ENCODE measurements at places on chromosomes 6 and 20.

GRCh38 chr20:25676164-25676809, 20.4 kb downstream of the ZNF337 start:
- DNase-seq = no peak

- DNase-seq = no peak
These were observed 84.7 kb upstream of the ELOVL5 start for GRCh38 chr6:53433261-53433950.

DNA sequence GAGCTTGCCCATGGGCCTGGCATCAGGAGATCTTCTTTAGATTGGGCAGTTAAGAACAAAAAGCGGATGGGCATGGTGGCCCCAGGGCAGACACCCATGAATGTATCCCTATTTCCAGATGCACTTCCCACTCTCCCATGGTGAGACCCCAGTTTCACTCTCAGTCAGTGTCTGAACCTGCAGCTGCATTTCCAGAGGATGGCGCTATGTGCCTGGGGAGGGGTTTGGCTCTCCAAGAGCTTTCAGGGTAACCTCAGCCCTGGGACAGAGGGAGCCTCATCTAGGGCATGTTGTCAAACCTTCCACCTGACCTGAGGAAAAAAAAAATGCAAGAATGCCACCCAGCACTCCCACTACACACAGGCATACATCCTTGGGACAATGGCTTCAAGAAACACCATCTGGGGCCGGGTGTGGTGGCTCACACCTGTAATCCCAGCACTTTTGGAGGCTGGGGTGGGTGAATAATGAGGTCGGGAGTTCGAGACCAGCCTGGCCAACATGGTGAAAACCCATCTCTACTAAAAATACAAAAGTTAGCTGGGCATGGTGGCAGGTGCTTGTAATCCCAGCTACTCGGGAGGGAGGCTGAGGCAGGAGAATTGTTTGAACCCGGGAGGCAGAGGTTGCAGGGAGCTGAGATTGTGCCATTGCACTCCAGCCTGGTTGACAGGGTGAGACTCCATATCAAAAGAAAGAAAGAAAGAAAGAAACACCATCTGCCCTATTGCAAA, 1.9 kb downstream of the CST9L start:
- DNase-seq = no peak

GRCh38 chr6:137399881-137400443, 94.2 kb downstream of the OLIG3 start:
- no peak for DNase-seq

- no peak for DNase-seq
These were observed 17.8 kb upstream of the SLC16A10 start for GRCh38 chr6:111069382-111070104.

DNA sequence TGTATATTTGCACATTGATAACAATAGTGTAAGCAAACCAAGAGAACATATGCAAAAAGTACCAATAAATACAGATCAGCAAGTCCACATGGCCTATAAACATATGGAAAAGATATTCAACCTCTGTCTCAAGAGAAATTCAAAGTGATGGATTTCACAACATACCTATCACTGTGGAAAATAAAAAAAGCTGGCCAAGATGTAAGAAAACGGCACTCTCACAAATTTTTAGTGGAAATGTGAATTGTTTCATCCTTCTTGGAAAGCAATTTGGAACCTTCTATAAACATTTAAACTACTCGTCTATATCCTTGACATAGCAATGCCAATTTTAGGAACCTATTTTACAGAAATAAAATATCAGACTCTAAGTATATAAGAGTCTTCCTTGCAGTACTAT, 559.8 kb downstream of the QKI start:
- DNase-seq = no peak

DNA sequence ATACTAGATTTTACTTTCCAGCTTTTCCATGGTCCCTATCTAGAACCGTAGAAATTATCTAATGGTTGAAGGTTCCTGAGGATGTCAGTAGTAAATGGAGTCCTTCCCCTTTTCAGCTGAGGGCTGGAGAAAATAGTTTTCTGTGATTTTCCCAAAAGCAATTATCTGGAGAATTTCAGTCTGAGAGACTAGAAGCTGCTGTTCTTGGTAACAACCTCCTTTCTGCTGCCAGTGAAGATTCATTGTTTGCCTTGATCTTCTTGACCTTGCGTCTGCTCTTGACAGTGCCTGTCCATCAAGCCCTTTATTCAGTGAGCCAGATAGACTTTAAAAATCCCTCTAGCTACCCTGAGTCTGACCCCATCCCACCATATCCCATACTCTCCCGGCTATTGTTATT, 73.1 kb downstream of the PHACTR2 start:
- DNase-seq = no peak

DNA sequence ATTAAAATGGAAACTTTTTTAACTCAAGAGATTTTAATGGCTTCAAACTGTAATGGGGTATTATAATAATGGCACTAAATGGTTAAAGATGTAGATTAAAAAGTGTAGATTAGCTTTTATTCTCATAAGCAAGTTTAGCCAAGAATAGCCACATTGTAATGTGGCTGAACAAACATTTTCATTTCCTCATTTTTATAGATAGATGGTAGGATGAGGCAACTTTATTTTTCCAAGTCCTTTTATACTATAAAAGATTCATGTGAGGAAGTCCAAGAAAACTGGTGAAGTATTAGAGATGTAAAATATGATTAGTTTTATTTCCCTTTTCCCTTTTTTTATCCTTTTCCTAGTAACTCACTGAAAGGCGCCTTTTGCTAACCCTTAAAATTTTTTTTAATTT, 88.8 kb downstream of the ATRN start:
- DNase-seq = no peak

- no peak for DNase-seq
These were observed 104.1 kb upstream of the BMP5 start for GRCh38 chr6:55979526-55979925.

DNA sequence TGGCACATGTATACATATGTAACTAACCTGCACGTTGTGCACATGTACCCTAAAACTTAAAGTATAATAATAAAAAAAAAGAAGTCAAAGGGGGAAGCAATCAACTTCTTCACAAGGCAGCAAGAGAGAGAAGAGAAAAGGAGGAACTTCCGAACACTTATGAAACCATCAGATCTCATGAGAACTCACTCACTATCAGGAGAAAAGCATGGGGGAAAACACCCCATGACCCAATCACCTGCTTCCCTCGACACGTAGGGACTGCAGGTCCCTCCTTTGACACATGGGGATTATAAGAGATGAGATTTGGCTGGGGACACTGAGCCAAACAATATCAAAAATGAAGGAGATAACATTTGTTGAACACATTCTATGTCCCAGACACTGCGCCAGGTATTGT, 94.8 kb upstream of the PHACTR1 start:
- DNase-seq = no peak

DNA sequence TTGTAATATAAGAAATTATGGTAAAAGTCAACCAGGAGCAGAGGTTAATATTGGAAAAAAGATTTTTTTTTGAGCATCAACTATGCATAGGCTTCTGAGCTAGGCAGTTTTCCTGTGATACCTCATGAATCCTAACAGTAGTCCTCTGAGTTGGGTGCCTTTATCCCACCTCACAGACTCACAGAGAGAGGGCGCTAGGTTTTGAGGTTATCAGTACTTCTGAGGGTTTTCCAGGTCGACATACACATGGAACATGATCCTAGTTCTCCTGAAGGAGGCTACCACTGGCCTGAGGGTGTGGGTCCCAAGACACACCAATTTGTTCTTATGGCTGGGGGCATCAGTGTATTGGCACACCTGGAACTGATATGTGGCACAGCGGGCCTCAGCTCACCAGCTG, 358.8 kb upstream of the JAG1 start:
- no peak for DNase-seq

DNA sequence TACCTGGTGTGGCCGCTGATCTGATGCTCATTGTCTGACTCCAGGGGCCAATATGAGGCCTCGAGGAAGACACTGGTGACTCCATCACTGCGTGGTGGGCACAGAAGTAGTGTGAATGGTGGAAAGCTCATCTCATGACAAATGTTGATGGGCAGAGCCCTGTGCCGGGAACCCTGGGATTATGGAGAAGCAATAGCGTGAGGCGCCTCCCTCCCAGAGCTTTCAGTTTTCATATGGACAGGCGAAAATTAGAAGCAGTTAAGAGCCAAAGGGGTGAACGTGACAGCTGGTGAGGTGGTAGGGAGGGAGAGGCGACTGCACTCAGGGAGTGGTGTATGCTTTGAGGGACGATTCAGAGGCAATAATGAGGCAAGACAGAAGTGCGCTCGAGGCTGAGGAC, 39.3 kb upstream of the TTPAL start:
- no peak for DNase-seq

DNA sequence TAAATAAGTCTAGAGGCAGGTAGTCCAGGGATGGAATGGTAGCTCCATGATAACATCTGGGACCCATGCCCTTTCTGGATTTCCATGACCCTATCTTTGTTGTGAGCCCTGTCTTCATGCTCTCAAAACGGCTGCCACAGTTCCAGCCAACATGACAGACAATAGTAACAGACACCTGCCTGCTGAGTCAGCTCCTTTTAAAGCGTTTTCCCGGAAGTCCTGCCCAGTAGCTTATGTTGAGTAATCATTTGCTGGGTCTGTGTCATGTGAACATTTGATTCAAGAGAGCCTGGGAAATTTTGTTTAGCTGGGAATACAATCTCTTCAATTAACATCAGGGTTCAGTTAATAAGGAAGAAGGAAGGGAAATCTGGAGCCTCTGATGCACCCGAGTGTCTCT, 262.2 kb upstream of the SULF2 start:
- DNase-seq = no peak

DNA sequence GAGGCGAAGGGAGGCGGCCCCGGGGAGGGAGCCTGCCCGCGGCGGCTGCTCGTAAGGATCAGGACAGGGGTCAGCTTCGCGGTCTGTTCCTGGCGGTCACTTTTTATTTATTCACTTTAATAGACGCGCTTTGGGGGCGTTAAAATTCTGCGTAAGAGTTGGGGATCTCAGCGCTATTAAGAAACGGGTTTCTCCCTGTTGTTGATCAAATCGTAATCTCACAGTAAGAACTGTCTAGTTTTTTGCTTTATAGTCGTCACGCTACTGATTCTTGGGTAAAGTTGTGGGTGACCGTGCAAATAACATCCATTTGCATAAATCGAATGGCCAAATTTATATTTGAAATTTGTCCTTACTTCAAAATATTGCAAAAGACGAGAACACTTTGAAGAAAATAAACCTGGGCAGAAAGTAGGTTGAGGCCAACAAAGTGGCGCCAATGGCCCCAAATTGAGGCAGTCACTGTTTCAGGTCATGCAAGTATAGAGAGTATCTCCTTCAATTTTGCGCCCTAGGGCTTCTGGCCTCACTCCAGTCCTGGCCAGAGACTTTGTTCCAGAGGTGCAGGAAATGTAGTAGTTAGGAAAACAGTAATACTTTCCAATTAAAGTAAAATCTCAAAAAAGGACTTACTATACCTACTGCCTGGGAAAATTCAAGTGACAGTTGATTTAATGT, 963 bp upstream of the RMND1 start:
- DNase-seq = no peak

- DNase-seq = no peak
These were observed 101.4 kb downstream of the LRFN2 start for GRCh38 chr6:40485795-40486194.

GRCh38 chr6:75874224-75874623, 125.2 kb downstream of the MYO6 start:
- DNase-seq = no peak

GRCh38 chr20:55174635-55175034, 699.2 kb downstream of the DOK5 start:
- no peak for DNase-seq

DNA sequence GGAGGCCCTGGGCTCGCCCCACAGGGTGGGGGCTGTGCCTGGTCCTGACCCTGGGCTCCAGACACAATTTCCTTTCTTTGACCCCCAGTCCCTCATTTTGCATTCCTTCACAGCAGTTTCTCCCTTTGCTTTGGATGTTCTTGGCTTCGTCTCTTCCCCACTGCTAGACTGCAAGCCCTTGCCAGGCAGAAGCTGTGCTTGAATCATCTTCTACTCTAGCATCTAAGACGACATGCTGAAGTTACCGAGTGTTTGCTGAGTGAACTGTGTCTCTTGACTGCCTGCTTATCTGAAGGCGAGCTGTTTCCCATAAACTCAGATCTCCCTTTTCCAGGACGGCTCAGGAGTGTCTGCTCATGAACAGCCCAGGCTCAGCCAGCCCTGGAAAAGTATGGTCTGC, 14.3 kb upstream of the SYNDIG1 start:
- no peak for DNase-seq

DNA sequence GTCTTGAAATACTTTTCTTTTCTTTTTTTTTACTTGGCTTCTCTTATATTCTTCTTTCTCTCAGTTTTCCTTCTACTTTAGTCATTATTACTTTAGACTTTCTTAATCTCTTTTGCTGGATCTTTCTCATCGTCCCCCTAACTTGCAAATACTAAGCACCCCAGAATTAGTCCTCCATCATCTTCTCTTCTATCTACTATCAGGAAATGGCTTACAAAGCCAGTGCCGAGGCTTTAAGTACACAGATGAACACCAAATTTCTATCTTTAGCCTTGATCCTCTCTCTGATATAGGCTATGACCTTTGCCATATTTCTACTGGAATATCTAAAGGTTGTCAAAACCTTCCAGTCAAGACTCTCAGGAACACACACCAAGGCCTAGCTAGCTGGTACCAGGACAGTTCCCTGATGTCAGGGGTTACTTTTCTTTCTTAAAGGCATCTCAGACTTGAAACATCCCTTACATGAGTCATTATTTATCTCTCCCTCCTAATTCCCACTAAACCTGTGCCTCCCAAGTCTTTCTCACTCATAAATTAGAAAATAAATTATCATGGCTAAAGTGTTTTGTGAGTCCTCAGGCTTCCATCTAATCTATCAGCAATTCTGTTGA, 278.6 kb upstream of the TCF21 start:
- DNase-seq = no peak

GRCh38 chr20:15726416-15726815, 846.8 kb downstream of the KIF16B start:
- no peak for DNase-seq

DNA sequence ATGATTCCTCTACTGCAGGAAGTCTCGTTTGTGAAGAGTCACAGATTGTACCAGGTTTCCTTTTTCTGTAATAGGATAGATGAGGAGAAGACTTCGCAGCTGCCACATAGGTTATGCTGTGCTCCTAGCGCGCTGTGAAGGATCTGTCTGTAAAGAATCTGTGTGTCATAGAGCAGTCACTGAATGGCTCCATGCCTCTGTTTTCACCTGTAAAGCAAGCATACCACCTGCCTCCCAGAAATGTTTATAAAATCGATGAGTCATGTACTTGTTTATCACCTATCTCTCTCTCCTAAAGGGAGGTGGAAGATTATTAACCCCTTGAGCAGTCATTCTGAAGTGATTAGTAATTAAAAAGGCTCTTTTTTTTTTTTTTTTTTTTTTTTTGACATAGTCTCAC, 86.6 kb downstream of the TFAP2B start:
- DNase-seq = no peak

DNA sequence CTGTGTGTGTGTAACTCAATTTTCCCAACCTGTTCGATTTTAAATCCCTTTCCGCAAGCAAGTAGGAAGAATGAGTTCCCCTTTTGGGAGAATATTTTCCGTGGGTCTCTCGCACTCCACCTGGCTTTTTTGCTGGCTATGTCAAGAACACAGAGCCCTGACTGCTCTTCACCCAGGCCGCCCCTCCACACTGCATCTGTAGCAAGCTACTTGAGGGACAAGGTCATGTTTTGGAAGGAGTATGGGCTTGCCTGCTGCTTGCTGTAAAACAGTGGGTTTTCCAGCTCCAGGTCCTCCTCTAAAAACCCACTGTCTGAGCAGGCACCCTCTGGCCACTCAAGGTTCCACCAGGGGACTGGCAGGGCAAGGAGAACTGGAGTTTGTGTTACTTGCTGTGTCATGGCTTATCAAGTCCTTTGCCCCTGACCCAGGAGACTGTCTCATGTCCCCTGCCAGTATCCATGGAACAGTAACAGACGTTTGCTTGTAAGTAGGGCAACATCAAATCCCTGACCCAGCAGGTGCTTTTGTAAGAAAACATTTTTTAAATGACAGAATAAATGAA, 35.5 kb upstream of the SYNJ2 start:
- no peak for DNase-seq
